GM12878 (cell line): ENCODE measurements at places on chromosomes 12 and 14. TPM values are rescaled to one million over a fixed set of nuclear protein-coding genes. Genes with fewer than 3 reads are reported as not detected.

- DNase-seq: no peak
These were observed 26.1 kb upstream of the EIF4B start for GRCh38 chr12:52980096-52980649.

Gene PTPN21
- 0.08 and 0.11 TPM in 2 replicates for polyA plus RNA-seq

Gene MDP1
- polyA plus RNA-seq: 33.8 and 38.9 TPM in 2 replicates

- no peak for DNase-seq
These were observed 2.2 kb upstream of the KLRG1 start for GRCh38 chr12:8987163-8987562.

Gene TAS2R13
- polyA plus RNA-seq: not detected in 2 replicates

- no peak for DNase-seq
These were observed 5.1 kb downstream of the PIANP start for GRCh38 chr12:6695313-6696045.

Gene NKX2-1
- polyA plus RNA-seq: not detected in 2 replicates

Gene CABP1
- polyA plus RNA-seq: 0.16 and 0.24 TPM in 2 replicates

Gene LTB4R2
- 0.42 and 0.96 TPM in 2 replicates for polyA plus RNA-seq

DNA sequence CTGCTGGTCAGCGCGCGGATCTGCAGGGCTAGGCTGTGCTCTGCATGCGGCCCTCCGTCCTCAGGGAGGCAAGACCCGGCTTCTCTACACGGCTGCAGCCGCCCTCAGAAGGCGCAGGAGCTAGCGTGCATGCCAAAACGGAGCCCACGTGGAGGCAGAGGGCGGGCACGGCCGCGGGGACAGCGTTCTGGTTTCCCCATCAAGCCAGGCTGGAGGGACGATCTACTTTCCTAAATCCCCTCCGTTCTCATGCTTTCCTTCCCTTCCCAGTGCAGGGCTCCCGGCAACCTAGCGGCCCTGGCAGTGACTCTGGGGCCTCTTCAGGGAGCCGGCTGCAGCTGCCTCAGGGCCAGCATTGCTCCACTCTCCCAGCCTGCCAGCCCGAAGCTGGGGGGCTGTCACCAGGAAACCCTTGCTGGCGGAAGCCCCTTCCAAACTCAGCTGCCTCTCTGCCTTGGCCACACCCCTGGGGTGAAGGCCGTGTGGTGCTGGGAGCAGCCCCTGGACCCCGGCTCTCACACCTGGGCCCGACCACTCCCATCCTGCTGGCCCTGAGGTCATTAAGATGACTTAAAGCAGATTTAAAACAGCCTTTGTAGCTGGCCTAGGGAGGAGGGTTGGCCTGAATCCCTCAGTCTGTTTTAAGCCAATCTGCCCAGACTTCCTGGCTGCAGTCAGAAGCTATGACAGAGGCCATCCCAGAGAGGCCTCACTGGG is 9.2 kb upstream of the GOLGA3 start:
- no peak for DNase-seq

- no peak for DNase-seq
These were observed 1072.8 kb upstream of the TMEM132C start for GRCh38 chr12:127194176-127194575.

DNA sequence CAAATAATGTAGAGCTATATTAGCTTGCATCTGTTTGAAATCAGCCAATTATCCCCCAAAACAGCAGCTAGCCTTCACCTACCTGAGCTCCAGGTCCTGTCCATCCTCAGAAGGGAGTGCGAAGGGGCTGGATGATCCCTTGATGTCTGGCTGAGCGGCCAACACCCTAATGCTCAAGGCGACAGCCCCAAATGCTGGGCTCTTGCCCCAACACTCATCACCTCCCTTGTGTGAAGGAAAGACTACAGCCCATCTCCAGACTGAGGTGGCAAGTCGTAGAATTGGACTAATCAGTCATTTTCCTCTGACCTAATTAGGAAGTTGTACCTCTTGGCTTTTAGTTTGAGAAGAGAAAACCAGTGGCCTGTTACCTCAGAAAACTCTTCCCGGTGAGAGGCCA is 16.3 kb upstream of the MDM1 start:
- no peak for DNase-seq

Gene KLRC2
- not detected in 2 replicates for polyA plus RNA-seq

DNA sequence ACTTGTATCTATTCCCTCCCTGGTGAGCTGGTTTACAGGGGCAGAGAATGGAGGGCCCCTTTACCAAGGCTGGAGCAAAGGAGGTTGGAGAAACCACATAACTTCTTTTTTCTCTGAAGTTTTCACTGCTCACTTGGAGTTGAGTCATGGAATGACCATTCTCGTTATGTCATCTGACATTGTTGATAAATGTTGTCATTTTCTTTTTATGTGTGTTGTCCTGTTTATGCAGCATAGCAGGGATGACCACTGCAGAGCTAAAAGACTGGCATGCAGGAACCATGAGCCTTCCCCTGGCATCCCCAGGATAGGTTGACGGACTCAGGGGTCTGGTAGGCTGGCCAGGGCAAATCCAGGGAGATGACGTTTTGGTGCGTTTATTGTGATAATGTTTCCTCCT is 256.8 kb upstream of the DDHD1 start:
- DNase-seq: no peak

DNA sequence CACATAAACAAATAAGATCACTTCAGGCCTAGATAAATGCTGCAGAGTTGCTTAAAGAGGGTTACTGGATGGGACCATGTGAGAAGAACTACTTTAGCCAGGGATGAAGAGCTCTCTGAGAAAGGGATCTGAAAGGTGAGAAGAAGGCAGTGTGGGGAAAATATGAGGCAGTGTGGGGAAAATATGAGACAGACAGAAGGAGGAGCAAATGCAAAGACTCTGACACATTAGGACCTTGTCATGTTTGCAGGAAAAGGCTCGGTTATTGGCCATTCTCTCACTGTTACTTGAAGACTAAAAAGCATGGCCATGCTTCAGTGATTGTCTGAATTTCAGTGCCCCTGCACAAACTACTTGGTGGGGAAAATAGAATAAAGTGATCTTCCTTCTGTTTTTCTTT is 22.7 kb upstream of the TRIM9 start:
- no peak for DNase-seq

- no peak for DNase-seq
These were observed 26.6 kb upstream of the TMCC3 start for GRCh38 chr12:94676922-94677321.

Gene REP15
- polyA plus RNA-seq: not detected in 2 replicates

Gene C14orf132
- polyA plus RNA-seq: 0.12 and 0.15 TPM in 2 replicates

Gene LYZ
- not detected in 2 replicates for polyA plus RNA-seq

- DNase-seq: peak; percentile 80
These were observed 39.4 kb upstream of the BTG1 start for GRCh38 chr12:92185052-92185451.

DNA sequence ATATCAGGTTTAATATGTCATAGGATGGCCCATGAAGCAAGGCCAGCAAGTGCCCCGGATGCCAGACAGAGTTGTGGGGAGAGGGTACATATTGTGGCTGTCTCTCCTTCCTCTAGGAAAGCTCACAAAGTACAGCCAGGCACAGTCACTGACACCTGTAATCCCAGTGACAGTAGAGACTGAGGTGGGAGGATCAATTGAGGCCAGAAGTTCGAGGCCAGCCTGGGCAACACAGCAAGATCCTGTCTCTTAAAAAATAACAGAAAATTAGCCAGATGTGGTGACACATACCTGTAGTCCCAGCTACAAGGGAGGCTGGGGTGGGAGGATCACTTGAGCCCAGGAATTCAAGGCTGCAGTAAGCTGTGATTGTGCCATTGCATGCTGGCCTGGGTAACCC is 32.1 kb downstream of the SLC7A8 start:
- DNase-seq: no peak

- DNase-seq: peak; percentile 43
These were observed 251.3 kb downstream of the ALX1 start for GRCh38 chr12:85531341-85531740.

Gene GPR137C
- polyA plus RNA-seq: 0.10 and 0.21 TPM in 2 replicates

- DNase-seq: peak; percentile 55
These were observed 24.1 kb upstream of the UBC start for GRCh38 chr12:124938587-124938986.

GRCh38 chr12:106994579-106995220 is 7.8 kb upstream of the MTERF2 start:
- DNase-seq: no peak

Gene PLA2G1B
- not detected in 2 replicates for polyA plus RNA-seq

GRCh38 chr12:114684098-114684869 is at the start of gene TBX3:
TBX3 (minus strand) TSS chr12:114684175; CDS start chr12:114683200, 975 bp downstream.
- no peak for DNase-seq

Gene GUCY2C
- polyA plus RNA-seq: 0.32 and 0.44 TPM in 2 replicates

DNA sequence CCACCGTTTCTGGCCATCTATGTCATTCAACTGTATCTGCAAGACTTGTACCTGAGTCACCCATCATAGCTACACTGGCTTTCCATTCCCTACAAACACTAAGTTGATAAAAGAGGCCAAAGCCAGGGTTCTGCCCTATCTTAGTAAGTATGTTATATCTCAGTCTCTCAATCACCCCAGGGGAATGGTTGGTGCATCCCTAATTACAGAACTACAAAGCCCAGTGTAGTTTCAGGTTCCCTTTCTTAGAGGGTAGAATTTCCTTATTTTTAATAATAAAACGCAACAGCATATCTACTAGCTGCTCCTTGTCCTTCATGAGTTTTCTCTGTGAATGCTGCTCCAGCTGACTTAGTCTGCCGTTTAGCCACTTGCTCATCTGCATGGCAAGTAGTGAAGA is 57.6 kb downstream of the ST8SIA1 start:
- DNase-seq: no peak

DNA sequence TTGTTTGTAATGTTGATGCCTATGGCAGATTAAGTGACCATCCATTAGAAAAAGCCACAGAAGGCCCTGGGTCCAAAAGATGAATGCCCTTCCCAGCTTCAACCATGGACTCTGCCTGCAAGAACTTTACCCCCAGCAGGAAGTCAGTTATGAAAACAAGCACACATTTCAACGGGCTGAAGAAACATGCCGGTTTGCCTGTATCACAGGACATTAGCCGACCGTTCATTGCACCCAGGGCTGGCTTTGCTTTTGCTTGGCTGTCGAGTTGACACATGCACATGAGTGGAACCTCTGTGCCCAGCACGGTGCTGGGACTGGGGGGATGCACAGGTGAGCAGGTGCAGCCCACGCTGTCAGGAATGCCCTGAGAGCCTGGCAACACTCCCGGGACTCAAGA is 1087.0 kb downstream of the BCL11B start:
- DNase-seq: no peak

DNA sequence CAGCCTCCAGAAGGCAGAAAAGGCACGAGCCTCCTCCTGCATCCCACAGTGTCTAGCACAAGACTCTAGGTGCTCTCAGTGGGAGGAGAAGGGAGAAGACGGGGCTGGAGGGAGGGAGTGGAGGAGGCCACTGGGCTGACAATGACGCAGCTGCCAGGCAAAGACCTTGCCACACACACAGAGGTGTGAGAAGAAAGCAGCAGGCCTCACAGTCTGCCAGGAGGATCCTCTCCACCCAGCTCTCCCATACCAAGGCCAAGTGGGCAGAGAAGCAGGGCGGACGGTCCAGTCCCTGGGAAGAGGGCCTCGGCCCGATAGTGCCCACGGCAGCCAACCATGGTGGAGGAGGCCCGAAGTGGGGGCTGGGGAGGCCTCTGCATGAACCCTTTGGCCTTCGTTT is 78.9 kb downstream of the NCOR2 start:
- no peak for DNase-seq

Gene YEATS4
- polyA plus RNA-seq: 38.6 and 40.7 TPM in 2 replicates

DNA sequence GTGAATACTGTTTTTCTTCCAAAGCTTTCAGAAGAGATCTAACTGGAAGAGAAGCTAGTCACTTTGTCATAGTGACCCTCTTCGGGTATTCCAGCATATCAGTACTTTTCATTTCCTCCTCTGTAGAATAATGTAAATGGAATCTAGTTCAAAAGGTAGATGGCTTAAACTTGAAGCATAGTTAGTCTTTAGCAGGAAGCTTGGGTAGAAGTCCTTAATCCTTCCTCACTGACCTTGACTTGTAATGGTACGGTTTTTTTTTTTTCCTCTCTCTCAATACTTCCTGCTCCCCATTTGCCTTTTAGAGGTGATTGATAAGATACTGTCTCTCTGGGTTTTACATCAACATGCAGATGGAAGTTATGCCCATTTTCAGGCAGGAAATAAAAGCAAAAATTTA is 1.7 kb downstream of the FBXO34 start:
- no peak for DNase-seq

DNA sequence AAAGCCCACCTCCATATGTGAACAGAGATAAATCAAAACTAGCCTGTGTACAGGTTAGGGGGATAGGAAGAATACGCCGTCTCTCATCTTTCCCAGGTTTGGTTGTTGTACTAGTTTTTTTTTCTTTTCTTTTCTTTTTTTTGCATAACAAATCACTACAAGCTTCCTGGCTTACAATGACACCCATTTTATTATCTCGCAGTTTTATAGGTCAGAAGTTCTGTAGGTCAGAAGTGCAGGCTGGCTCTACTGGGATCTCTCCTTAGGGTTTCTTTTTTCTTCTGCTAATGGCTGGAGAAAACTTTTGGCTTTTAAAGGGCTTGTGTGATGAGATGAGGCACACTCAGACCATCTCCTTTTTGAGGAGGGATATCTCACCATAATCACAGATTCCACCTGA is 25.7 kb upstream of the CRY1 start:
- DNase-seq: no peak

GRCh38 chr14:34662561-34663088 is 32.7 kb upstream of the SNX6 start:
- DNase-seq: no peak

DNA sequence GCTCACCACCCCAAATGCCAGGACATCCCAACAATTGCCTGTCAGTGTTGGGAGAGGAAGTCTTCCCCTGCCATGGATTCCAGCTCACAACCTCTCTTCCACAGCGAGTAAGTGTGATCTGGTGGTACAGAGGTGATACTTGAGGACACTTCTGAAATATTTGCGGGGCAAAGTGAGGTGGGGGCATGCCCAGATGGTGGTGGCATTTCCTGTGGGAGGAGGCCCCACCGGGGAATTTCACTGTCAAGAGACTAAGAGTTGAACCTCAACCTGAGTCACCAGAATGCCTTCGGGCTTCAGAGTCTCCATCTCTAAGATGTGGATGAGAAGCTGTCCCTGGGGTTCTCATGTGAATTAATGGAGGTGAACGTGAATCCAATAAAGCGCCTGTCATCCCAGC is 122.3 kb upstream of the RFLNA start:
- DNase-seq: no peak

DNA sequence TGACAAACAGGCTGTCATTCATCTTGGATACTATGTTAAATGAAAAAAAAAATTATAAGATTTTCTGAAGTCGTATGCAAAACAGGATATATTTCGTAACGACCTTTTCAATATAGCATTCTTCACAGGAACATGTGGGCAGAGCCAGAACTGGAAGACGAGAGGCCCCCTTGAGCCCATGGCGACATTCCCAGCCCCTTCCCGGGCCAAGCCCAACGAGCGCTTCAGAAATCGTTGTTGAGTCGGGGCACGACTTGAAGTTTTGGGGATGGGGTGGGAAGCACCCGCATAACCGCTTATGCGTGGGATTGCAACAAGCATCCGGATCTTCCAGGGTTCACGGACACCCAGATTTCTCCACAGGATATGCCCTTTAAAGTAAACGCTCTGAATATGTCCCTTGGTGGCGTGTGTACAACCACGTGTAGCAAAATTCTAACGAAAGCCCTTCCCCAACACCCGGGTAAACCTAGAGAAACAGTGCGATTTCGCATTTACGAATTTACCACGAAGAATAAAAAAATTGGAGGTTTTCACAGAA is 736 bp downstream of the C14orf39 start:
- no peak for DNase-seq

Gene RIPK3
- 8.0 and 8.3 TPM in 2 replicates for polyA plus RNA-seq
